Substantia nigra (tissue), 51 donors: ENCODE measurements at places on chromosomes 2 and 18.

- no peak for DNase-seq
These were observed 17.3 kb downstream of the HK2 start for GRCh38 chr2:74851191-74851566.

DNA sequence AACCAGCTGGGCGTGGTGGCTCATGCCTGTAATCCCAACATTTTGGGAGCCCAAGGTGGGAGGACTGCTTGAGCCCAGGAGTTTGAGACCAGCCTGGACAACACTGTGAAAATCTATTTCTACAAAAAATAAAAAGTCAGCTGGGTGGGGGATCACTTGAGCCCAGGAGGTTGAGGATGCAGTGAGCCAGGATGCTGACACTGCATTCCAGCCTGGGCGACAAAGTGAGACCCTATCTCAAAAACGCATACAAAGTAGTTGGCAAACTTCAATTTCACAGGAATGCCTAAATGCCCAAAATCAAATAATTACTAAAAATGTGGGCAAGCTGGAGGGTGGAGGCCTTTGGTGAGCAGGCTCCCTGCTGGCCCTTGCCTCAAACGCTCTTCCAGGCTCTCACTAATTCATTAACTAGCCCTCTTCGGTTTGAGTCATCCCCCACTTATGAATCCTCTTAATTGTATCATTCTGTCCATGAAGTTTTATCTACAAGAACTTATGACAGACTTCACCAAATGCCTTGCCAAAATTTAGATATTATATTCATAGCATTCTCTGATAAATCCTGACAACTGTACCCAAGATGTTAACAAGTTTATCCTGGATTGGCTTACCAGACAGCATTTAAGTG lies 68.7 kb upstream of the ZFP36L2 start:
- DNase-seq, result no peak

- no peak for DNase-seq
These were observed 209.2 kb upstream of the SMAD2 start for GRCh38 chr18:48139431-48140347.

GRCh38 chr2:42793334-42794270 lies 1.2 kb upstream of the HAAO start:
- DNase-seq, result no peak

- no peak for DNase-seq
These were observed 9.9 kb downstream of the NABP1 start for GRCh38 chr2:191687867-191688266.

DNA sequence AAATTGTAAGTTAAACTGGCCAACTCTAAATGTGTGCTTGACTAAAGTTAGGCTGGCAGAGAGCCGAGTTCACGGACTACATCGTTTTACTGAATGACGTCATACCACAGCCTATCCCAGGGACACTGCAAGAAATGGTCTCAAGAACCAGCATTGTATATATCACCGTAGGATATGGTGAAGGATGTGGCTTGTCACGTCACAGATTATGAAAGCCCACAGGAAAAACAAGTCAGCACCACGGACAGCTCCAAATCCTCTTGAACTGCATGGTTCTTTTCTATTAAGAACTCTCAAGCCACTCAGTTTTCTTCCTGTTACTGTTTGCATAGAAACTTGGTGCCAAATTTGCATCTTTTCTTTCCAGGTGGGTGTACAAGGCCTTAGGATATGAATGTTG lies 85.1 kb upstream of the ACAA2 start:
- peak; percentile 11 for DNase-seq

GRCh38 chr2:99880148-99880963 lies 262.0 kb downstream of the AFF3 start:
- DNase-seq, result no peak

DNA sequence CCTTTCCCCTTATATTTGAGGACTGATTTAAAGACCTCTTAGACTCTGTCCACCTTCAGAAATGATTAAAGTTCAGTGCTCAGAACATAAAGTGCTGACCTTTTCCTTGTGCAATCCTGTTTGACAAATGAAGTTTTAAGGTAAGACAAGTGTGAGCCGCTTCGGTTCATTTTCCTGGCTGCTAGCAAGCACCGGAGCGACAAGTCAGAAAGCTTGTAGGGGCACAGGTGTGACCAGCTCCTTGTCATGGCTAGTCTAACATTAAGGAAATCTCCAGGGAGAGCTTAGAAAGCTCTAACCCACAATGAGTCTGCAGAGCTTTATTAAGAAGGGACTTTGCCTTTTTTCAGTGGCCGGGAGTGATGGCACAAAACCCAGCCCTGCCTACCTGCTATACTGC lies 2.3 kb upstream of the NCKAP5 start:
- DNase-seq, result no peak

- no peak for DNase-seq
These were observed 934 bp downstream of the ZNF804A start for GRCh38 chr2:184599054-184599871.

- DNase-seq, result no peak
These were observed 193.7 kb downstream of the INO80D start for GRCh38 chr2:205892251-205892655.

DNA sequence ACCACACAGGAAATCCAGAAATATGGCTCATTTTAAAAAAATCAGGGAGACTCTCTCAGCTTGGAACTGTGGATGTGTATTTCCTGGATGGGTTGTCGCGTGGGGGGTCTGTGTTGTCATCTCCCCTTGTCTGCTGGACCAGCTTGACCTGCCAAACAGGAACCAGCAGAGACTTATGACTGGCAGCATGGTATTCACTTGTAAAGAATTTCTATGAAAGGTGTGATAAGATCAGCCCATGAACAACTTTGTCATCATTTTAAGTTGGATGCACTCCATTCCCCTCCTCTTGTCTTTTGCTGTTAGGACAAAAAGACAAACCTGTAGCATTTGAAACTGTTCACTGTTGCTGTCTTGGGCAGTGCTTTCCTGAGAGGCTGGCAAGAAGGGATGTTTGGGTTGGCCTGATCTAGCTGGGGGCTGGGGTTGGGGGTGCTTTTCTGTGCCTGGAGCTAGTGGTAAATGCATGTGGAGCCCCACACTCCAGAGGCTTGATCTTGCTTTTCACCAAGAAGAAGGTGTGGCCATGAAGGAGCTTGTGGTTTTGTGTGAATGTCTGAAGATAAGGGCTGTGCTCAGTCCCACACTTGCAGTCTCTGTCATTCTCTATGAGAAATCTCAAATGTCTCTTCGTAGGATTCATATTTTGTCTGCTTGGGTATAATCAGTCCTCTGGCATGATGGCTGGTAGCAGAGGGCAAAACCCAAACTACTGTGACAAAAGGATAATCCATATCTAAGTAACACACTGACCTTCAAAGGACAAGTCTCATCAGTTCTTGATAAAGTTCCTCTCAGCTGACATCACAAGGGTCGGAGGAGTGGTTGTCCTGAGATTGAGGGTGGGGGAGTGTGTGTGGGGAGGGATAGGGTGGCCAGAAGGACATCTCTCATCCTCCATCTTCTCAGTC lies 39.0 kb downstream of the RALB start:
- DNase-seq, result no peak

DNA sequence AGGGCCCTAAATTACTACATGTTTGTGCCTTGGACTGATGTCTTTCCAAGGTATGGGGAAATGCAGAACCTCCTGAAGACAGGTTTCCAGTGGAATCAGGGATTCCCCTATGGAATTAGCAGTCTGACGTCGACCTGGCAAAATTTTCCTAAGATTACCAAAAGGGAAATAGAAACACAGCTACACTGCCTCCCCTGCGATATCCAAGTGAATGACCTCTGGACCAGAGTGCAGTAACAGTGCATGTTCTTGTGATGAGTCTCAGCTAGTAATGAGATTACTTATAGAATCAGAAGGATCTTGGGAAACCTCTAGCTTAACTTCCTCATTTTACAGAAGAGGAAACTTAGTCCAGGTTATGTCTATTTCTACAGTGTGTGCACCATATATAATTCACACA lies 21.3 kb upstream of the CHST9 start:
- no peak for DNase-seq

DNA sequence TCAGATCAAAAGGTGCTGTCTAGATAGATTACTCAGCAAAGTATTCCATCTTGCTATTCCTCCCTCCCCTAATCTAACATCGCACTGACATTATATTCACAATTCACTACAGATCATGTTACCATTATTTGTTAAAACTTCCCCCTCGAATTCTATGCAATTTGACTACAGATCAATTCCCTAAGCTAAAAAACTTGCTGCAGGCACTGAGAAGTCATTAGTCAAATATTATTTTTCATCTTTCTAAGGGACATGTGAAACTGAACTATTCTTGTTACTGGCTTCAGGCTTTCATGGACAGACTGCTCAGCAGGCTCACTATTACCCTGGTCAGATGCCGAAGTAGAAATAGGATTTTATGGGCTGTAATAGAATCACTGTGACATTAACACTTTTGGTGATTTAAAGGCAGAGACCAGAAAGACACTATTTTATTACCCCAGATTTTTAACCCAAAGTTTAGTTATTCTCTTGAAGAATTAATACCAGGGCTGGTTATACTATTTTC lies 15.1 kb downstream of the MYL1 start:
- no peak for DNase-seq

DNA sequence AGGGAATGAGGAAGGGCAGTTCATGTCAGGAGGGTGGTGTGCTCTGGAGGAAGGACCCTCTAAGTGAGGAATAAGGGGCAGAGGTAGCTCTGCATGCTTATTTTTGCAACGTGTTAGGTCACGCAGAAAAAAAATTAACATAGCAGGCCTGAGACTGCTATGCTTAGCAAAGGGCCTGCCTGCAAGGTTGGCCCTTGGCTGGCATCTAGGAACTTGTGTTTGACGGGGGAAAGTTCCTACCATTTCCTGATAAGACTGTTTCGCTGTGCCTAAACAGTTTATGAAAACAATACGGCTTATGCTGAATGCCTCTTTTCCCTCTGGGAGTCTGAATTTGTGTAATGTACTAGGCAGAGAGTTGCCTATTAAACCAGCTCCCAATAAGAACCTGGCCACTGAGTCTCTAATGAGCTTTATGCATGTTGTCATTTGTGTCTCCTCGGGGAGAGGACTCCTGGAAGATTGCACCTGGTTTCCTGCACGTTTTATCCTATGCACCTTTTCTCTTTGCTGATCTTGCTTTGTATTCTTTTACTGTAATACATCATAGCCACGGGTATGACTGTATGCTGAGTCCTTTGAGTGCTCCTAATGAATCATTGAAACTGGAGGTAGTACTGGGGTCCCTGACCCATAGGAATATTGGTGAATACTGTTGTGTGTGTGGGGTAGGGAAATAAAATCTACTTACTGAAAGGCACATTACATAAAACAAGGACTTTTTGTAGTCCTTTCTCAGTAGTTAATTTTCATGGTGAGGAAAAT lies 169.0 kb downstream of the PRPF40A start:
- no peak for DNase-seq

DNA sequence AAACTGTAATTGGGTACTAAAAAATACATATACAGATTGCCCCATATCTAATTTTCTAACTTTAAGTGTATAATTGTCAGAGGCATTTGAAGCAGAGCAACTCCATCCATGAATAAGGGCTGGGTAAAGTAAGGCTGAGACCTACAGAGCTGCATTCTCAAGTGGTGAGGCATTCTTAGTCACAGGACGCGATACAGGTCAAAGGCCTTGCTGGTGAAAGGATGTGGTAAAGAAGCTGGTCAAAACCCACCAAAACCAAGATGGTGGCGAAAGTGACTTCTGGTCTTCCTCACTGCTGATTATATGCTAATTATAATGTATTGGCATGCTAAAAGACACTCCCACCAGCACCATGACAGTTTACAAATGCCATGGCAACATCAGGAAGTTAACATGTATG lies 50.0 kb downstream of the SLC8A1 start:
- DNase-seq, result no peak

DNA sequence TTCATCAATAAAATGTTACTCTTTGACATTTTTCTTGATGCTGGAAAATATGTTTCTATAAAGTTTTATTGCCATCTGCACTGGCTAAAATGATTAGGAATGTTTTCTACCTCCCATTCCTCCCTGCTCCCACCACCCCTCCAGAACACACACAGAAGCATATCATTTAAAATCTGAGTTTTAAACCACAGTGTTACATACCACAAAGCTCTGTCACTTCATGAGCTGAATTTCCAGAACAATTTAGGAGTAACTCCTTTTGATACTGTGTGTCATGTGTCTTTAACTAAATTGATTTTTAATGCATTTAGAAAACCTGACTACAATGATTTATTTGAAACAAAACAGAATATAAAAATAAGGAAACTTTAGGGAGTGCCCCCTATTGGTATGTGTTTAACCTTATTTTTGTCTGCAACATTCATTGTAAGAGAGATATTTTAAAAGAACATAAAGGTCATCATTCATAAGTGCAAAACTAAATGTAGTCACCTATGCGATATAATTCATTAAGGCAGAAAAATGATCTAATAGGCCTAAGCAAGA lies 52.0 kb downstream of the FEZ2 start:
- no peak for DNase-seq

DNA sequence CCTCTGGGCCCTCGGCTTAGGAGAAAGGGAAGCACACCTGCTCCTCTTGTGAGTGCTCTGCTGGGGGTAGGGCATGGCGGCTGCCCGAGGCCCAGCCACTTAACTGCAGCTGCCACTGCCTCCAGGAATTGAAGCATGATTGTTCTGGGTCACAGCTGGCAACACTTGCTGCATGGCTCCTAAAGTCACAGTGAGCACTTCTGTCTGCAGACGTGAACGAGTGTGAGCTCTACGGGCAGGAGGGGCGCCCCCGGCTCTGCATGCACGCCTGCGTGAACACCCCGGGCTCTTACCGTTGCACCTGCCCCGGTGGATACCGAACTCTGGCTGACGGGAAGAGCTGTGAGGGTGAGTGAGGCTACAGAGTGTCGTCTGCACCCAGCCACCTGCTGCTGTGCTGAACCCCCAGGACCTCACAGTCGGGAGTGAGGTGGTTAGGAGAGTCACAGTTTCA lies 44.4 kb downstream of the FBLN7 start:
- no peak for DNase-seq

DNA sequence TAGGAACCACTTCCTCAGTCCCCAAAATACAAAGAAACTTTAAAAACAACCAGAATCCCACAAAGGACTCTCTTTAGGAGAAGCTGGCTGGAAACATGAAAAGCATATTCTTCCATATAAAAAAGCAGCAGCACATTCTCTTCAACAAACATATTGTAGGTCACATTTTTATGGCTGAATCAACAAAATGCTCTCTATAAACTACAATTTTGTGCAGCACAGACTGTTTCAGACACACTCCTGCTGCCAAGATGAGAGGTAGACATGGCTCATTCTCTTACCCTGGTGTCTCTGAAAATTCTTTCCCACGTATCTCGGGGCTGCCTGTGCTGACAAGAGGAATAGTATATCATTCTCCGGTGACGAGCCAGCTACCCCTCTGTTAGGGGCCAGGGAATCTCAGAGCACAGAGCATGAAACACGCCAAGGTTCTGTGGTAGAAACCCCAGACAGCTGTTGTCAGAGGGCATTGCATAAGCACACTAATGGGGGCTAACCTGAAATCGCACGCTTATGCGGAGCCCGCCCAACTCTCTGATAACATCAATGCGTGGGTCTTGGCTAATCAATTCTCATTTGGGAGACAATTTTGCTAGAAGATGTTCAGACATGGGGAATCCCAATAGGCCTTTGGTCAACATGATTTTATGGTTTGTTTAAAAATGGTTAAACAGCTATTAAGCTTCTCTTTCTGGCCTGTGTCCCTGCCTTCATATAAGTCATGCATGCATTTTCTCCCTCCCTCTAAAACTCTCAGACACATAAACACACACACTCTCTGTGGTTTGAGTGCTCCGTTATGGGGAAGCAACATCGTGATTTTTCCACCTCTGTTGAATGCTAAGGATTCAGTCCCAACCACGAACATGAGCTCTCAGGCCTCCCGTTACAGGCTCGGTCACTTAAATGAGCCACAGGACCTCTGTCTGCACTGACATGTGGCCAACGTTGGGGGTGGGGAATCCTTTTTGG lies 177.5 kb downstream of the INO80D start:
- DNase-seq, result no peak
